ENCODE measurements at places on chromosomes 6 and 20. TPM values are rescaled to one million over a fixed set of nuclear protein-coding genes. Genes with fewer than 3 reads are reported as not detected.
A peak's percentile ranks its signal among the peaks of the same experiment; 100 is the strongest.

- no peaks in the 10 kb centered on the region for H3K27me3 ChIP-seq
- H3K27ac ChIP-seq, result no peak overlapping the region
- no peak overlapping the region for H3K4me3 ChIP-seq
- H3K4me1 ChIP-seq, result no peaks in the 10 kb centered on the region
- no peaks in the 10 kb centered on the region for H3K36me3 ChIP-seq
Observed at GRCh38 chr6:73368675-73369074, 1.0 kb downstream of the OOEP start.

DNA sequence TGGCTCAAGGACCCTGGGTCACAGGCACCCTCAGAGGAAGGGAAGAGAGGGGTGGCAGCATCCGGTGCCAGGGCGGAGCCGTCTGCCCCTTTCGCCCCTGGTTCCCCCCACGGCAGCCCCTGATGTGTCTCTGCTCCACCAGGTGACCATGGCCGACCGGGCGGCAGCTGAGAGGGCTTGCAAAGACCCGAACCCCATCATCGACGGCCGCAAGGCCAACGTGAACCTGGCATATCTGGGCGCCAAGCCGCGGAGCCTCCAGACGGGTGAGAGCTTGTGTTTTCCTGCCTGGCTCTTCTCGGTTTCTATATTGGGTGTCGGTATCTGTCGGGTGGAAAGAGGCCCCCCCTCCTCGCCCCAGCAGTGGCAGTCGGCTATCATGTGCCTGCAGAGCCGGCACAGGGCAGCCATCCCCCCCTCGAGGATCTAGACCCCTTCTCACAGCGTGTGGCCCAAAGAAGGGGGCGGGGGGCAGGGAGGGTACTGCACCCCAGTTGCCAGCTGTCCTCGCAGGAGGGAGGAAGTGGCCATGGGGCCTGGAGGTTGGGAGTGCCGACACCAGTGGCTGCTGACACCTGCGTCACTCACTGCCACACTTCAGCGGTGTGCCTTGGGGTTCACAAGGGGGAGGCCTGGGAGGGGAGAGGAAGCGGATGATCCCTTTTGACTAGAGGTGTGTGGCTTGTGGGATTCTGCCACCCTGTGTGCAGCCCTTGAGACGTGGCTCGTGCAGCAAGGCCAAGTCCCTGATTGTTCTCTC lies 1.5 kb downstream of the RBM38 start:
- peaks cover 50% of the 10 kb centered on the region for H3K36me3 ChIP-seq
- H3K4me3 ChIP-seq, result peak overlapping the region; percentile 90
- H3K27me3 ChIP-seq, result no peaks in the 10 kb centered on the region
- H3K4me1 ChIP-seq, result peaks cover 65% of the 10 kb centered on the region
- peak; percentile 92 for DNase-seq

- no peak overlapping the region for H3K4me3 ChIP-seq
- H3K27ac ChIP-seq, result no peak overlapping the region
- H3K4me1 ChIP-seq, result peaks cover 5% of the 10 kb centered on the region
- peaks cover 28% of the 10 kb centered on the region for H3K27me3 ChIP-seq
- no peak for DNase-seq
- H3K36me3 ChIP-seq, result no peaks in the 10 kb centered on the region
Observed at GRCh38 chr6:133939778-133940667, 13.0 kb upstream of the TBPL1 start.

GRCh38 chr6:127420556-127420955 lies 38.6 kb downstream of the KIAA0408 start:
- peaks cover 12% of the 10 kb centered on the region for H3K4me1 ChIP-seq
- H3K4me3 ChIP-seq, result no peak overlapping the region
- no peaks in the 10 kb centered on the region for H3K27me3 ChIP-seq
- DNase-seq, result peak; percentile 78

DNA sequence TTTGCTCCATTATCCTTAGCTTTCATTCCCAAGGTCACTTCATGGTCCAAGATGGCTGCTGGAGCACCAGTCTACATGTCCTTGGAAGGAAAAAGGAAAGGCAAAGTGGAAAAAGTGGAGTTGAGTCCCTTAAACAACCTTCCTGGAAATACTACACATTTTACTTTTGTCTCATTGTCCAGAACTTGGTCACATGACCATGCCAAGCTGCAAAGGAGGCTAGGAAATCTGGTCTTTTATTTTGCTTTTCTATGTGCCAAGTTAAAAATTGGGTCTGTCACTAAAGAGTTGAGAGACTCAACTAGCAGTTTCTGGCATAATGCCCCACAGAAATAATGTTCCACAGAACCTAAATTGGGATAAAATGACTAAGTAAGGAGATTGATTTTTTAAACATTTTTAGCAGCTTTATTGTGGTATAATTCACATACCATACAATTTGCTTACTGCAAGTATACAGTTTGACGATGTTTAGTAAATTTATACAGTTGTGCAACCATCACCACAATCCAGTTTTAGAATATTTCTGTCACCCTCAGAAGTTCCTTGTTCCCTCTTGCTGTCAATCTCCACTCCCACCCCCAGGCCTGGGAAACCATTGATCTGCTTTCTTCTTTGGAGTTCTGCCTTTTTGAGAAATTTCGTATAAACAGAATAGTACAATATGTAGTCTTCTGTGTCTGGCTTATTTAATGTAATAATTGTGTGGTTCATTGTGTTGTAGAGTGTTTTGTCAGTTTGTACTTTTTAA lies 5.6 kb upstream of the CHD6 start:
- no peak overlapping the region for H3K27ac ChIP-seq
- H3K36me3 ChIP-seq, result no peaks in the 10 kb centered on the region
- no peaks in the 10 kb centered on the region for H3K27me3 ChIP-seq
- no peak for DNase-seq
- H3K4me1 ChIP-seq, result peaks cover 4% of the 10 kb centered on the region

The ZNF341 gene
- total RNA-seq, result 5.5 TPM

DNA sequence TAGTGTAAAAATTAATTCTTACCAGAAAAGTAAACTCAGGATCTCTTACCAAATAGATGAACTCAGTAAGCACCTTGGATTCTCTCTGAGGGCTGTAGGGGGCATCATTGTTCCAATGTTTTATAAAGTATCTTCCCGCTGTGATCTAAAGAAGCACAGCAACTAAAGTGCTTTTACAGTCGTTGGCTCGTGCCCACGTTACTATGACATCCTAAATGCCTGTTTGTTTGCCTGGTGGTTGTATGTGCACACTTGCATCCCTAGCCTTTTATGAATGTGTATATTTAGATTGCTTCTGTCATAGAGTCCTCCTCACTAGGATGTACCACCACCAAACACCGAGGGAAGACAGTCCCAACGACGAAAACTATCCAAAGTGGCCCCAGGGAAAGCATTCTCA lies 34.5 kb downstream of the SLX4IP start:
- DNase-seq, result peak; percentile 44
- no peak overlapping the region for H3K27ac ChIP-seq
- no peaks in the 10 kb centered on the region for H3K27me3 ChIP-seq

- peaks cover 18% of the 10 kb centered on the region for H3K27me3 ChIP-seq
- peaks cover 5% of the 10 kb centered on the region for H3K36me3 ChIP-seq
- peaks cover 15% of the 10 kb centered on the region for H3K4me1 ChIP-seq
- peak; percentile 81 for DNase-seq
- no peak overlapping the region for H3K27ac ChIP-seq
Observed at GRCh38 chr6:32933661-32934085, 7.2 kb downstream of the HLA-DMB start.

The HLA-DMA gene
- total RNA-seq, result 26.8 TPM

The UNC5CL gene
- 1.1 TPM for total RNA-seq

DNA sequence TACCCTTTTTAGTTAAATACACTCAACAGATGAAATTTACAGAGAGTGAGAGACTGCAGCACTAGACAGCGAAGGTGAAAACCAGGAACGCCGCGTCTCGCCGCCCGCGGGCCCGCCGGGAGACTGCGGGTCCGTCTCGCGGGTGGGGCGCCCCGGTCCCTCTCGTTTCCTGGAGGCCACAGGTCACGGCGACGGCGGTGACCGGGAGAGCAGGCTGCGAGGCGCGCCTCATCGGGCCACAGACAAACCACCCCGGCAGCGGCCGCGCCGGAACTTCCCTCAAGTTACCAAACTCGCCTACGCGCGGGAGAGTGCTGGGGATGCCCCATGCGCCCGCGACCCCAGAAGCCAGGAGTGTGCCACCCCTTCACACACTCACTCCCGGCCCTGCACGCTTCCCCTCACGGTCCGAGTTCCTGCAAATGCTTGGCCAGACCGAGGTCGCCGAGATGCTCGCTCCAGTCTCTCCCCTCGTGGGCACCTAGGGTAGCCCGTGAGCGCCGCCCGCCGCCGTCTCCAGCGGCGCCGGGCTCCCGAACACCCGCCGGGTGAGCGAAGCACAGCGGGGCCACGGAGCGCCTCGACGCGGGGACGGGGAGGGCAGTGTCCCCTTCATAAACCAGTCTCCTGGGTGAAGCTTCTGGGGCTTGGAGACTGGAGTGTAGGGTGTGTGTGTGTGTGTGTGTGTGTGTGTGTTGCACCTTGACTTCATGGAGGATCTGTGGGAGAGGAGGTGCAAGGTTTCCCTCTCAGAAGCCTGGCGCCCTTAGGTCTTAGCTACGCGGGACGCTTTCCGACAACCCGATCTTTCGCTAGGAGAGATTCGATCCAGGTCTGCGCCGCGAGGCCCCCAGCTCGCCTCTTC lies 1.4 kb downstream of the BACH2 start:
- peaks cover 26% of the 10 kb centered on the region for H3K36me3 ChIP-seq
- peak overlapping the region; percentile 96 for H3K27ac ChIP-seq
- peak; percentile 66 for DNase-seq
- H3K27me3 ChIP-seq, result peaks cover 11% of the 10 kb centered on the region

GRCh38 chr6:105397987-105398386 lies 4.9 kb downstream of the PREP start:
- peaks cover 49% of the 10 kb centered on the region for H3K4me1 ChIP-seq
- H3K4me3 ChIP-seq, result no peak overlapping the region
- H3K27me3 ChIP-seq, result no peaks in the 10 kb centered on the region
- H3K36me3 ChIP-seq, result peaks cover 9% of the 10 kb centered on the region
- no peak for DNase-seq

- no peak overlapping the region for H3K4me3 ChIP-seq
- H3K27me3 ChIP-seq, result no peaks in the 10 kb centered on the region
- no peaks in the 10 kb centered on the region for H3K4me1 ChIP-seq
- DNase-seq, result no peak
Observed at GRCh38 chr6:3309391-3310050, 50.8 kb downstream of the PSMG4 start.

The EYA2 gene
- not detected for total RNA-seq

DNA sequence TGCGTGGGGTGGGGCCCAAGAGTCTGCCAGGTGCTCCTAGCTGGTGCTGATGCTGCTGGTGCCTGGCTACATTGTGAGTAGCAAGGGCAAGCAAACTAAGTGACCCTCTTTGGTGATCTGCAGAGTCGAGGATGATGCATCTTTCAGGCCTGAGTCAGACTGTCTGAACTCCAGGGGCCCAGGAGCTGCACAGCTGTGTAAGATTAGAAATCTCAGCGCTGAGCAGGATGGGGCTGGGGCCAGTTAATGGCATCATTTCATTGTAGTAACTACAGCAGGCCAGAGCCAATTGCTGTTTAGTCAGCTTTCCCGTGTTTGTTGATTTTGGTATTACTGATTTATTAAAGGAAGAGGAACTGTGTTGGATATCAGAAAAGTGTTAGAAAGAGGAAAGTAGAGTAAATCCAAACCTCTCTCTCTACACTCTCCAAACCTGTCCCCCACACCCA lies 365.2 kb downstream of the PAX1 start:
- H3K27me3 ChIP-seq, result no peaks in the 10 kb centered on the region
- DNase-seq, result no peak
- no peaks in the 10 kb centered on the region for H3K36me3 ChIP-seq
- no peaks in the 10 kb centered on the region for H3K4me1 ChIP-seq

- peaks cover 4% of the 10 kb centered on the region for H3K36me3 ChIP-seq
- H3K4me3 ChIP-seq, result no peak overlapping the region
- H3K27me3 ChIP-seq, result peaks cover 4% of the 10 kb centered on the region
- no peak for DNase-seq
Observed at GRCh38 chr6:13766201-13766634, 48.1 kb downstream of the MCUR1 start.

The FAM162B gene
- not detected for total RNA-seq

DNA sequence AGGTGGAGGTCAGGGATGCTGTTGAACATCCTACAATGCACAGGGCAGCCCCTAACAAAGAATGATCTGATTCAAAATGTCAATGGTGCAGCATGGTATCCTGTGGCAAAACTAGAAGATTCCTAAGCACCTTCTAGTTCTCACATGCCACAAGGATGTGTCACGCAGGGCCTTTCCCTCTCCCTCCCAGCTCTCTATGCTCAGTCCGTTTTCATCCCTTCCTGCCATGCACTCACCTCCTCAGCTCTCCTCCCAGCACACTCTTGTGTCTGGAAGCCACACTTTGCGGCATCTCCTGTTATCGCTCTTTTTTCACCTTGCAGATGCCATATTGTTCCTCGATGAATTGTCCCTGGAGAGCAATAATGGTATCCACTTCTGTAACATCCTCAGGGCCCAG lies 263.4 kb downstream of the CDC5L start:
- no peak overlapping the region for H3K4me3 ChIP-seq
- no peaks in the 10 kb centered on the region for H3K36me3 ChIP-seq
- no peak overlapping the region for H3K27ac ChIP-seq
- H3K4me1 ChIP-seq, result peaks cover 16% of the 10 kb centered on the region
- DNase-seq, result no peak
